ENCODE measurements at places on chromosomes 5 and 9. TPM values are rescaled to one million over a fixed set of nuclear protein-coding genes. Genes with fewer than 3 reads are reported as not detected.

Gene COL27A1
- total RNA-seq = 78.9 TPM

Gene LSM11
- total RNA-seq = 4.3 TPM

Gene GCNT4
- 2.2 TPM for total RNA-seq

Gene MYMK
- total RNA-seq = not detected

Gene OR2S2
- total RNA-seq = not detected

Gene EFNA5
- 14.9 TPM for total RNA-seq

Gene PCDHGA7
- total RNA-seq = 3.6 TPM

Gene ANKRD34B
- total RNA-seq = not detected

Gene GMCL2
- total RNA-seq = not detected

Gene BHMT
- total RNA-seq = 0.28 TPM

Gene PIP5KL1
- total RNA-seq = 3.0 TPM

Gene DCAF10
- total RNA-seq = 40.5 TPM

Gene PCDHGC3
- total RNA-seq = 48.8 TPM

Gene FIBCD1
- not detected for total RNA-seq

Gene NOTCH1
- 57.5 TPM for total RNA-seq

DNA sequence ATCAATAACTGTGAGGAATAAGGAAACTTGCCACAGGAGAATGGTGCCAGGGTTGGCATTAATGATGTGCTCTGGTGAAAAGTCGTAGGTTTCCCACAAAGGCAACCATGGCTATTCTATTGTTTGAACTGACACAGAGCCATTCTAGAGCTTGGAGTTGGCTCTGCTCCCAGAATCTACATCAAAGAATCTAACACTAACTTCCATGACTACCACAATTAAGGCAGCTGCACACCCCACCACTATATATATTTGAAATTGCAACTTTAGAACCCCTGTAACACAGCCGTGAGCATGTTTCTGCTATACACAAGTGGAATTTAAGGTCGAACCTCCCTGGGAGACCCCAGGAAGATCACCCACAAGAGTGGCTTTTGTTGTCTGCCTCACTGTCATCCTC lies 89.7 kb upstream of the CCDC152 start:
- DNase-seq = no peak

DNA sequence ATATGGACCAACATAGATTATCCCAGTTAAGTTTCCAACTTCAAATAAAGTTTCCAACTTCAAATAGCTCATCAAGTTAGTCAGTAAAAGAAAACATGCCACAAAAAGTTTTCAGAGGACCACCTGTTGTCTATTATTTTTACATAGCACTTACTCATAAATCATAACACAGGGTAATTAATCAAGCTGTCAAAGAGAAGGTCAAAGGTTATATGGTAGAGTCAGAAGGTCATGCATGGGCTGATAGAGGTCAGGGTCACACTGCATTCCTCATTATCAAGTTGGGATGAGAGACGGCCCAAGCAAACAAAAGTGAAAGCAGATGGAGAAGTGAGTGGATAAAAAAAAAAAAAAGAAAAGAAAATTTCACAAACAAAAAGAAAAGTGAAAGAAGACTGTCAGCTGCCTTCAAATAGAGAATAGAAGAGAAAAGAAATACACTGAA lies 145.5 kb upstream of the POU5F2 start:
- DNase-seq = no peak

- DNase-seq = no peak
Observed at GRCh38 chr5:55903121-55903701, 52.1 kb downstream of the IL31RA start.

DNA sequence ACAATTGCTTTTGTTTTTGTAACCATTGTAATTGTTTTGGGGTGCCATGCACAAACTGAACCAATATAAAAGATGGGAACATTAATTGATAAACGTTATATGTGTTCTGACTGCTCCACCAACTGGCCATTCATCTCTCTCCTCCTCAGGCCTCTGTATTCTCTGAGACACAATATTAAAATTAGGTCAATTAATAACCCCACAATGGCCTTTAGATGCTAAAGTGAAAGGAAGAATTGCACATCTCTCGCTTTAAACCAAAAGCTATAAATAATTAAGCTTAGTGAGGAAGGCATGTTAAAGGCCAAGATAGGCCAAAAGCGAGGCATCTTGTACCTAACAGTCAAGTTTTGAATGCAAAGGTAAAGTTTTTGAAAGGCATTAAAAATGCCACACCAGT lies 448.4 kb upstream of the ITGA1 start:
- no peak for DNase-seq

DNA sequence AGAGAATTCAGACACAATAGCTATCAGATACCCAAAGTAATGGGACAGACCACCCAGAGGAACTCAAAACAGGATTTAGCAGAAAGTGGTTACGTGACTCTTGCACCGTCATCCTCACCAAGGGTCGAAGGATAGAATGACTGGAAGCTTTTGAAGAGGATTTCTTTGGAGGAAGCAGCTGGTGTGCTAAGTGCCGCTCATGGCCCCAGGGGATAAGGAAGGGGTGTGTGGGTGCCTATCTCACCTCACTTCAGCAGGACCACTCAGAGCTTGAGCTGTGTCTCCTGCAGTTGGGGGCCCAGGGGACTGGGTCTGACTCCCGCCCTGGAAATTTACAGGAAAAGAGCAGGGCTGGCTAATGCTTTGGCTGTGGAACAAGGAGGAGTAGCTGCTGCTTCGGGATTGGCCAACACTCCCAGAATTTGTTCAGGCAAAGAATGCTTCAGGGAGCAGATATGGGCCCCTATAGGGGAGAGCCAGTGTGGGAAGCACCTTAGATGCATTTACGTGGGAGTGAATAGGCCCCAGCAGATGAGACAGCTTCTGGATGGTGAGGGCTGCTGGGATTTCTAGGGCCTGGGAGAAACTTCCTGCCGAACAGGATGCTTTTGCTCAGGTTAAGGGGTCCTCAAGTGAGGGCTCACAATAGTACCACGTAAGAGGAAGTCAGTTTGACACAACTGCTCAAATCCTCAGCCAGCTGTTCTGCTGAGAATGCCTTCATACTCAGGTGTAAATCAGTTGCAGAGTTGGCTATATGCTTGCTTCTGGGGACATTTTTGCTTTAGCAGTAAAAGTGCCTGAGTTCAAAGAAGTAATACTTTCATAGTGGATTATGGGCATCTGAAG lies 29.1 kb upstream of the TOMM5 start:
- no peak for DNase-seq

DNA sequence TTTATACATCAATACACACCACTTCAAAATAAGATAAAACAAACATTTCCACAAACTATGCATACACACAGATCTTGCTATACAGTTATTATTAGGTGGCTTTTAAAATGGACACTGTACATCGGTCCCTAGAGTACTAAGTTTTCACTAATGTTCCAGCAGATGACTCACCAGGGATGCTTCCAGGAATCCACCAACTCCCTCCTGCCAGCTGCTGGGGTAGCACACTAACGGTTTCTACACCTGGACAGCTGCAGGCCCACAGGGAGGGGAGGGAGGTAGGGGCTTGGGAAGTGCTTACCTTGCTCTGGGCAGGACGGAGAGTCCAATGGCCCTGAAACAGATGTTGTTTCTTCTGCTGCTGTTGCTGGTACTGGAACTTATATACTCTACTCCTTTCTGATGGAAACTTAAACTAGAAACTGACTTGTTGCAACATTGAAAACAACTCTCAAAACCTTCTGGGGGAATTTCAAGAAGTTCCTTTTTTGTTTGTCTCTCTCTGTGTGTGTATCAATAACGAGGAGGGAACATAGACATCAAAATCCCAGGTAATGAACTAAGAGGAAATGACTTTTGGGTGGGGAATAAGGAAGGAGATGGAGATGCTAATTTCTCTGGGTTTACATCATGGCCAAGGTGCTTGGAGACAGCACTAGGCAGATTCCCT lies at the start of gene IL12B:
IL12B (minus strand) TSS at position 357 of the 670 bp plus-strand sequence. CDS start 3,705 bp downstream, outside the sequence.
- no peak for DNase-seq

DNA sequence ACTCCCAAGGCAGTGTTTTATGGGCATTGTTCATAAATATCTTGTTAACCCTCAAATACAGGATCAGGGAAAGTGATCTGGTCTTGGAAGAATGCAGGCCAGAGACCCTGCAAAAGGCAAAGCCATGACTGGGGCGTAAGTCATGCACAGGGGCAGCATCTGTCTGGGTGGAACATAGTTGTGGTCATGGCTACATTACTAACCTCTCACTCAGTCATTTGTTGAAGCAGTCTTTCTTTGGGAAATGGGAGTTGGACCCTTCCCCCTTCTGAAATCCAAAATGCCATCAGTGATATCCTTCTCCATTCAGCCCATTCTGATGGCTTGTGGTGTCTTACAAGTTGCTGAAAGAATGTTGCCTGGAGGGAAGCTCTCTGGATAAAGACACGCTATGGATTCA lies 68.1 kb downstream of the GDNF start:
- DNase-seq = no peak

GRCh38 chr5:157026789-157027424 lies 32.0 kb downstream of the HAVCR1 start:
- DNase-seq = no peak

- no peak for DNase-seq
Observed at GRCh38 chr9:123485216-123485615, 129.2 kb downstream of the CRB2 start.

- no peak for DNase-seq
Observed at GRCh38 chr9:33202552-33203201, 35.5 kb upstream of the B4GALT1 start.

GRCh38 chr9:16363916-16364315 lies 506.6 kb downstream of the BNC2 start:
- DNase-seq = no peak

GRCh38 chr9:63859475-63860215 lies 1425.4 kb downstream of the FOXD4L5 start:
- DNase-seq = no peak

- no peak for DNase-seq
Observed at GRCh38 chr9:91761362-91761761, 188.7 kb downstream of the ROR2 start.

- DNase-seq = no peak
Observed at GRCh38 chr5:97102010-97102470, 40.4 kb downstream of the LIX1 start.

- no peak for DNase-seq
Observed at GRCh38 chr9:14315875-14316601, 2.1 kb upstream of the NFIB start.

- DNase-seq = no peak
Observed at GRCh38 chr9:37028420-37029031, 5.5 kb downstream of the PAX5 start.

- DNase-seq = no peak
Observed at GRCh38 chr9:105191508-105192121, 52.8 kb upstream of the SLC44A1 start.

GRCh38 chr5:176405656-176406435 lies 10.5 kb downstream of the CLTB start:
- DNase-seq = no peak

DNA sequence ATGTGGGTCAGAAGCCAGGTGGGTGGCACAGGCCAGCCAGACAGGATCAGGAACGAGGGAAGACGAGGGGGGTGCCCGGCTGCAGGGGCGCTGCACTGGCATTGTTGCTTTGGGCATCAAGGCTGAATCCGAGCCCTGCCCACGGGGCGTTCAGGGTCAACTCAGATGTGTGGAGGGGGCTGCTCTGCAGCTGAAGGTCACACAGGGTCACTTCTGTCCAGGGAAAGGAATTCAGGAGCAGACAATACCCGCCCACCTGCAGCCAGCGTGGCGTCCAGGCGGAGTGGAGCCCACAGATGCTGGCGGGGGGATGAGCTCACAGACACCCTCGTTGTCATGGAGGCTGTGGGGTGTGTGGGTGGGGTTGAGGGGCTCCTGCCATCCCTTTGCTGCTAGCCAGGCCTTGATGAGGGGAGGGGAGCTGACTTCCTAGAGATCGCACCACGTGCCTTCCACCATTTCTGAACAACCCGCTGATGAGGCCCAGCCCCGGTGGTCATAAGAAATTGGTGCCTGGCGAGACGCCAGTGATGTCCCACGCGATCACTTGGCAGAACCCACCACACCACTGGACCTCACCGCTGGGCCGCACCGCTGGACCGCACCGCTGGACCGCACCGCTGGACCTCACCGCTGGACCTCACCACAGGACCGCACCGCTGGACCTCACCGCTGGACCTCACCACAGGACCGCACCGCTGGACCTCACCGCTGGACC lies 31.2 kb downstream of the MRPL36 start:
- DNase-seq = no peak

DNA sequence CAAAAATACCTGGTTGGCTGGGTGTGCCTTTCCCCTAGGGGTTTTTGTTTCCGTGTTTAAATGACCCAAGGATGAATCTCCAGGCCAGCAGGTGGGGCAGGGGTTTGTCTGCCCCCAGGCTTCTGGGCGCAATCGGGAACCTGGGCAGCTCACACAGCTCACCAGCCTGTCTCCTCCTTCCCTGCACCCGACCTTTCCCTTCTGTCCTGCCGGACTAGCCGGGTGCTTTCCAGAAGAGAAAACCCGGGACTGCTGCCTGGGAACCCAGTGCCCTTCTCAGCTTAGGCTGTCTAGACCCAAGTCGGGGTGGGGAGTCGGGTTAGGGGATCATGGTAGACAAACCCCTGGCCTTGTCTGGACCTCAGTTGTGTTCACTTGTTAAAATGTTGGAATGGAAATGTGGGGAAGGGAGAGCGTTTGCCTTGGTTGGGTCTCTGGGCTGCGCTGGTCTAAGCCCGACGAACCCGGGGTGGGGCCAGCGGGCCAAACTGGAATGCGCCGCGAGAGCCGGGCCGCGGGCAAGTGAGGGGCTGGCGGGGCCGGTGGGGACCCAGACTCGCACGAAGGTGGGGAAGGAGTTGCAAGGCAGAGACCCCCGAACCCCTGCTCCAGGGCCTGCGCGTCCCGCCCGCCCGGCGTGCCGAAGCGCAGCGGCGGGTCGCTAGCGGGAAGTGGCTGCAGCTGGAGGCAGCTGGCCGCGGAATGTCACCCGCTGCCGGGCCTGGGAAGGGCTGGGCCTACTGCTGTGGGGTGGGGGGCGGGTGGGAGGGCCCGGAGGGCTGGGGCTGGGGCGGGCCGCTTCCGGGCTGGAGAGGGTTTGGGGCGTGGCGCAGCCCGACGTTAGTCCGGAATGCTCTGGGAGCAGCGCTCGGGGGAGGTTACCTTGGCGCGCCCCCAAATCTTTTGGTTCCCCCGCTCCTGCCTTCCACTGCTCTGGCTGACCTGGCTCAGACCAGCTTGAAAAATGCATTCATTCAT lies 84.6 kb downstream of the DAB2IP start:
- peak; percentile 41 for DNase-seq

DNA sequence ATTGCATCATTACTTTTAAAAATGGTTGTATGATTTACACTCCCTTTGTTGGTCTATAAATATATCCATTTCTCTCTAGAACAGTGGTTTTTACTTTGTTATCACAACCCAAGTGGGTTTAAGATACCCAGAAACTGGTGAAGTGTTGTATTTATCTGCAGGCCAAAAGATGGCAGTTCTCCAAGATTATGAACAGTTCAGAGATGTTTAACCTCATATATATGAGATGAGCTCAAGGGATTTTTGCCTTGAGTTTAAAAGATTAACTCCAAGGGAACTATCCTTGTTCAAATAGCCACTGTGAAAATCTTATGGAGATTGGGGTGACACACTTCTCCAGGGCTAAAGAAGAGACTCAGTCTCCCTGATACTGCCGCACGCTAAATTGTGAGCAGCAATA lies 572.6 kb downstream of the TLE4 start:
- DNase-seq = no peak

DNA sequence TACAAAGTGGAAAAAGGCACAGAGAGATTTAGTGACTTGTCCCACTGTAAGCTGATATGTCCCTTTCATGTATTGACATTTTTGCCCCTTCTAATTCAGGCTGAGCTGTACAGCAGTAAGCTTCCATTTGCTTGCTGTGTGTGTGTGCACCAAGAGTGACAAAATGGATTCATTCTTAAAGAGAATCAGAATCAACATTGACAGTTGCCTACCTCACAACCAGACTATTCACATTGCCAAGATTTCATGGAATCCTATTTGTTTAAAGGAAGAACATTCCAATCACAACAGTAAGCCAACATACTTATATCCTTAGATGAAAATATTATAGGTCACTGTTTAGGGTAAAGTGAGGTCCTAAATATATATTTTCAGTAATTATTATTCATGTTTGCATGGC lies 102.6 kb downstream of the TMEM232 start:
- DNase-seq = no peak
